ENCODE measurements at places on chromosomes 4 and X.

DNA sequence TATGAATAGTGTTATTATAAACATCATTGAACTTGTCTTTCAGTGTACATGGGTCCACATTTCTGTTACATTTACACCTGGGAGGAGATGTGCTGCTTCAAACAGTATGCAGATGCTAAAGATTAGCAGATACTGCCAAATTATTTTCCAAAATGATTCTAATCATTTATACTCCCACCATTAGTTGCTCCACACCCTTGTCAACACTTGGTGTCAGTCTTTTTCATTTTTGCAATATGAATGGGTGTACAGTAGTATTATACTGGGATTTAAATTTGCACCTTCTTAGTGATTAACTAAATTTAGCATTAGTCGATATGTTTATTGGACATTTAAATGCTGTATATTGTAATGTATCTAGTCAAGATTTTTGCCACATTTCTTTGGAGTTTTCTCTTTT is 131.6 kb upstream of the GRID2 start:
- no peak for DNase-seq

DNA sequence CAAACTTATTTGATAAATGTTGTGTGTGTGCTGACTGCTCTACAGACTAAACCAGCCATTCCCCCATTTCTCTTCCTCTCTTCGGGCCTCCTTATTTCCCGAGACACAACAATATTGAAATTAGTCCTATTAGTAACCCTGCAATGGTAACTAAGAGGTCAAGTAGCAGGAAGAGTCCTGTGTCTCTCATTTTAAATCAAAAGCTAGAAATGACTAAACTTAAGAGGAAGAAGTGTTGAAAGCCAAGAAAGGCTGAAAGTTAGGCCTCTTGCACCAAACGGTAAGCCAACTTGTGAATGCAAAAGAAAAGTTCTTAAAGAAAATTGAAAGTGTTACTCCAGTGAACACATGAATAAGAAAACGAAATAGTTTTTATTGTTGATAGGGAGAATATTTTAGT is 357.8 kb upstream of the SLC7A11 start:
- DNase-seq = no peak

- no peak for DNase-seq
These were observed 348.9 kb upstream of the FTHL17 start for GRCh38 chrX:31420711-31421151.

DNA sequence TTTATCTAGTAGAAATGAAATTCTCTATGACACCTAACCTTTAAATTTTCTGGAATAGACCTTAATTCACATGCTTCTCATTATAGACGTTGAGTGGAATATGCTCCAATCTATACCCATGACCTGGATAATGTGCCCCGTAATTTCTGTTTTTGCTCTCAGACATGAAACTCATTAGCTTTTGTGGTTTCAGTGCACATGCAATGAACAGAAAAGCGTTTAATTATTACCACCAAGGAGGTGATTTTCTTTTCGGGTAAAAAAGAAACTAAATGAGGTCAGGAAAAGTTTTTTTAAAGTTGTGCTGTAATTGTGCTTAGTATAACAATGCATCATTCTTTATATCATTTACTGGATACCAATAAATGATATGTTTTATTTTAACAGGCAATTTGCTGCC is 1703.9 kb upstream of the TENM3 start:
- DNase-seq = no peak

GRCh38 chr4:56665781-56666180 is 15.3 kb downstream of the HOPX start:
- DNase-seq = no peak
